ENCODE measurements at places on chromosomes 1 and 21.

GRCh38 chr1:5157175-5157574, 502.8 kb downstream of the AJAP1 start:
- DNase-seq = no peak

DNA sequence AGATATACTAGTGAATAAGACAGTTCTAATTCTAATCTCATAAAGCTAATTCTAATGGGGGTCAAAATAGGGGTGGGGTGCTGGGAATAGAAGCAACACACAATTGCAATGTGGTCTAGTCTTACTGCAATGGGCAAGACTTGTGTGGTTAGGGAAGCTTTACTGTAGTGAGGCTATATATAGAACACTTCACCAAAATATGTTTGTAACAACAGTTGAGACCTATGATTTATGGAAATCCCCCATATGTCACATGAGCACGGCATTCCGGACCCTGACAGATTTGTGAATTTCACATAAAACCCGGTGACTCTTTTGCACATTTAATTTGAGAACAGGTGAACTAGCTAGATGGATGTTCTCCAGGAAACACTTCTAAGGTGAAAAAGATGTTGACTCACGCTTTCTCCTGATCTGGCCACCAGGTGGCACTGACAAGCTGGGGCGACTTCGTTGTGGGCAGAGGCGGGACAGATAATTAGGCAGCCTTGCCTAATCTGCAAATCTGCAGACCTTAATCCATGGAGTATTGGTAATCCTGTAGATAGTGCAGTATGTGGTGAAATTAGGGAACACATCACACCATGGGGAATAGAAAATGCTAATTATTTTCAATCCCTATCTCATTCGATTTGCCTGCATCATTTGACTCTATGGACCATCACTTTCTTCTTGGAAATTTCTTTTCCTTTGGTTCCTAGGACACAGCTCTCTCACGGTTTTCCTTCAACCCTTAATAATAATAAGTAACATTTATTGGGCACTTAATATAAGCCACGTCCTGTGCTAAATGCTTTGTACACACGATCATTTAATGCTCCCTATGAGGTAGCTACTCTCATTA, 37.7 kb downstream of the KIAA0040 start:
- DNase-seq = peak; percentile 58

DNA sequence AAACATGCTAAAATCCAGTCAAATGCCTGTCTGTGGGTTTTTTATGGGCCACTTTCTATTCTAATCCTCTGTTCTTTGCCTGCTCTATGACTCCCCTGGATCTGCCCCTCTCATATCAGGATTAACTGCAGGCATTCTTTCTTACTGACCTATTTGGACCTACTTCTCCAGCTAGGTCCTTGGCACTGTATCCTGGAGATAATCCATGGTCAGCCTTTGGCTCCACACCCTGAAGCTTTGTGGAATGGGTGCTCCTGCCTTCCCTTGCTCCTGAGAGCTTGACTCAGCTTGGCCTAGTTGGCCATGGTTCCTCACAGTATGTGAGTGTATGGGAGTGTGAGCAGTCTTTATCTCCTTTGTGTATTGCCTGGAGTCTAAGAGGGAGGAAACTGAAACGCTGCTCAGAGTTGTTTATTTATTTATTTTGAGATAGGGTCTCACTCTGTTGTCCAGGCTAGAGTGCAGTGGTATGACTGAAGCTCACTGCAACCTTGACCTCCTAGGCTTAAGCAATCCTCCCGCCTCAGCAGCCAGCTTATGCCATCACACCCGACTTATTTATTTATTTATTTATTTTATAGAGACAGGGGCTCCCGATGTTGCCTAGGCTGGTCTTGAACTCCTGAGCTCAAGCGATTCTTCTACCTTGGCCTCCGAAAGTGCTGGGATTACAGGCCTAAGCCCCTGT, 28.7 kb upstream of the CDC14A start:
- DNase-seq = no peak

GRCh38 chr1:59138402-59138801, 158.5 kb upstream of the FGGY start:
- DNase-seq = no peak

DNA sequence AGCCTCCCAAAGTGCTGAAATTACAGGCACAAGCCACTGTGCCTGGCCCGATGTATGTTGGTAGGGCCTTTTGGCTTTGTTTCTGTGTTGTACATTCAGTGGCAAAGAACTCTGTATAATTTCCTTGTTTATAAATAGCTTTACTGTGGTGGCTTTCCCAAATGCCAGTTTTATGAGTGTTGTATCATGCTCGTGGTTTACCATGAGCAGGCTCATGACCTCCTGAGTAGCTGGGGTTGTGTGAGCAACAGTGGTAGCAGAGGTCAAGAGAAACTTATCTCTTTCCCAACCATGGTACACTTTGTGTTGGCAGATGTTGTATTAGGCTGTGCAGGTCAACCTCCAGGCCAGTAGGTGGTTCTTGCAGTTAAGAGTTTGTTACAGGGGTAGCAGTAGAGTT, 420.4 kb upstream of the BEND5 start:
- no peak for DNase-seq

DNA sequence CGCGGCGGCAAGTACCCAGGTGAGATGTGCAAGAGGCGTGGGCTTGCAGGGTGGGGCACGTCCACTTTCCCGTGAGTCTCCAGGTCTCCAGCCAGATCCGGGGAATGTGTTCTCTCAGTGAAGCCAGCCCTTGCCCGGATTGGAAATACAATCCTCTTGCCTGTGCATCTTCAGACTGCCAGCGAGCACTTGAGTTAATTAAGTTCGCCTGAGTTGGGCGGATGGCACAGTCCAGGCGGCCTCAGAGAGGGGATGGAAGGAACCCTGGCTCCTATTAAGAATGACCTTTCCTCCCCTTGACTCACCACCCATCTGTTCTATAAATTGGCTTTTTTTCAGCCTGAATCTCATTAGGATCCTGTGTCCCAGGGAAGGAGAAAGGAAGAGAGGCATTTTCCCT, 33.3 kb upstream of the CNTN2 start:
- no peak for DNase-seq

- no peak for DNase-seq
Measured at GRCh38 chr1:110555807-110556470, 37.0 kb upstream of the KCNA10 start.

DNA sequence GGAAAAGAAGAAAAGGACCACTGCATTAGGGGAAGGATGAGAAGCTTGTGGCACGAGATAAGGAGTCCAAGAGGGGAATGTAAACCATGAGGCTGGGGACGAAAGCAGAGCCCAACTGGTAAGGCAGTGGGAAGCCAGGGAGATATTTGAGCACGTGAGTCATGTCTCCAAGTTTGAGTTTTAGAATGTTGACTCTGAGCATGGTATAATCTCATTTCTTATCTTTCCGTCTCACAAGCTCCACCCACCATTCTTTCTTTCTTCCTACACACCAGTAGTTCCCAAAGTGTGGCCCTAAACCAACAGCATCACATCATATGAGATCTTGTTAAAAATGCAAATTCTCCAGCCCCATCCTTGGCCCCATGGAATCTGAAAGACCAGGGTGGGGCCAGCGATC, 145.3 kb downstream of the PLPP3 start:
- no peak for DNase-seq

- DNase-seq = no peak
Measured at GRCh38 chr21:46119144-46119636, 21.3 kb downstream of the COL6A2 start.

- no peak for DNase-seq
Measured at GRCh38 chr1:233549917-233550316, 64.0 kb upstream of the KCNK1 start.

DNA sequence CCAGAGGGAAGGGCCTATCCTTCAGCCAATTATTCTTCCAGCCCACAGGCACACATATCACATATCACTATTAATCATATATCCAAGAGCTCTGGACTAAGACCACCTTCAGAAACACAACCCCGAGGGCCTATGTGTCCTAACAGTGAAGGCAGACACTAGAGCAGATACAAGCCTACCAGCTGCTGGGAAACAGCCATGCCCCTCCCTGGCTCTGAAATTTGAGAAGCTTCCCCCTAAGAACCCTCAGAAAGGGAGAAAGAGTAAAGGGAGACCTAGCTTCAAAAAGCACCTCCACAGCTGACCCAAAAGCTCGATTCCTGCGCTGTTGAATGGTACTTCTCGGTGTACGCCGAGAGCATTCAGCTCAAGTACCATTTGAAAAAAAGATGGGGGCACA, 17.4 kb downstream of the CNN3 start:
- DNase-seq = no peak

- DNase-seq = no peak
Measured at GRCh38 chr1:52343979-52344378, 22.0 kb downstream of the CC2D1B start.

- DNase-seq = no peak
Measured at GRCh38 chr1:21702780-21703179, 33.6 kb upstream of the RAP1GAP start.

DNA sequence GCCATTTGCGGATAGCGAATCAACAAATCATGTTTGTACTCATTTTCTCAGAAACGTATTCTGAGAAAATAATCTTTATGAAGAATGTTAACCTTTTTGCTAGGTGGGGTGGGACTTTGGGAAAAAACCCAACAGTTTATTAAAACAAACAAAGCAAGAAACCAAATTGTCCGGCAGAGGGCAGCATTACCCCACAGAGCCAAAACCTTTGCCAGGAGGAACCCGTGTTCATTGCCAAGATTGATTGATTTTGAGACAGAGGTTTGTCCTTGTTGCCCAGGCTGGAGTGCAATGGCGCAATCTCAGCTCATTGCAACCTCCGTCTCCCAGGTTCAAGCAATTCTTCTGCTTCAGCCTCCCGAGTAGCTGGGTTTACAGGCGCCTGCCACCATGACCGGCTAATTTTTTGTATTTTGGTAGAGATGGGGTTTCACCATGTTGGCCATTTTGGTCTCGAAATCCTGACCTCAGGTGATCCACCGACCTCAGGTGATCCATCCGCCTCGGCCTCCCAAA, 70.8 kb upstream of the RHOU start:
- DNase-seq = peak; percentile 62

DNA sequence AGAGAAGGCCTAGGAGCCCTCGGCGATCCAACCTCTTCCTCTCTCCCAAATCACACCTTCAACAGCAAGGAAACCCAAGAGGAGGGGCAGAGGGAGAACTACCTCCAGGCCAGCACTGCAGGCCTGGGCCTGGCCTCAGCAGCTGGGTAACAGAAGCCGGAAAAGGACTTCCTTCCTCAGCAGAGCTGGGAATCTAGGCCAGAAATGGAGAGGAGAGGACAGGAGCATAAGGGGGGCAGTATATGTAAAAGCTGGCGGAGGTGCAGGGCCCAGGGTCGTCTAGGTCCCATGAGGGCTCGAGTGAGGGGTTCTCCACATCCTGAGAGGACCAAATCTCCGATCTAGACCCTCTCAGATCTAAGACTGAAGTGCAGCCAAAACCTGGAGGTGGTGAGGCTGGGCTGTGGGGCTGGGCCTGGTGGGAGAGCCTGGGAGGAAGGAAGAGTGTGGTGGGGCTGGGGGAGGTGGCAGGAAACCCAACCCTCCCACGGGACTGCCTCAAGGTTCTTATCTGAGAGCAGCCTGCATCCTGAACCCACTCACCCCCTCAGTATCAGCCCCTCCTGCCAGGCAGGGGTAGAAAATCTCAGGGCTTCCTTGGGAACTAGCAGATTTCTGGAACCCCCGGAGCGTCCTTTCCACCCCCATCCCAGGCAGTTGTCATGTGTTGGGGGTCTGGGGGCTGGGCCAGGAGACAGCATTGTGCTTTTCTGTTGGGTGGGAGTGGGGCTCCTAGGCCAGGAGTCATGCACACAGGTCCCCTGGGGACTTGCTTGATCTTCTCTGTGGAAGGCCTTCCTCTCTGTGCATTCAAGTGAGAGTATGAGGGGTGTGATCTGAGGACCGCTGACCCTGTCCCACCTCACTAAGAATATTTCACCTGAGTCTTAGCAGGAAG, 33.0 kb downstream of the PIK3C2B start:
- no peak for DNase-seq

GRCh38 chr1:55321942-55322341, 106.8 kb upstream of the USP24 start:
- no peak for DNase-seq

DNA sequence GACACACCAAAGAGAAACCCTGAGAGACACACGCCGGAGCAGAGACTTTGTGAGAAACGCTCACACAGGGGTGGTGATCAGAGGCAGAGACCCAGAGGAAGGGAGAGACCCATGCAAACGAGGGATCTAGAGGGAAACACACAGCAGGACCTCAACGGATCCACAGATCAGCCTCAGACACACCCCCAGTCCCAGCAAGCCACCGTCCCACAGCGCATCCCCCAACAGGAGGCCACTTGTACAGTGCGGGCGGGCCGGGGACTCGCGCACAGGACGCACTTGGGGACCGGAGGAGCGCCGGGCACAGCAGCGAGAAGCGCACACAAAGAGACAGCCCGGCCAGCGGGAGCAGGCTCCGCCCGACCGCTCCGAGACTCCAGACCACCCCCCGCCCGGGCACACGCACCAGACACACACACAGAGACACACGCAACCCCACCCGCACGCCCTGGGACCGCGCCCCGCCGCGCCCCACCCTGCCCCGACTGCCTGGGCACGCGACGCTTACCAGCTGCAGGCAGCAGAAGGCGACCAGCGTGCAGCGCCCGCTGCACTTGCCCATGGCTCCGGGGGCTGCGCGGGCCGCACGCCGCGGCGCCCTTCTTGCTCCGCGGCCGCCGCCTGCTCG, 587 bp downstream of the NKAIN1 start:
- DNase-seq = no peak

- DNase-seq = no peak
Measured at GRCh38 chr21:42782723-42783242, 96.6 kb downstream of the WDR4 start.

- no peak for DNase-seq
Measured at GRCh38 chr1:109142260-109142659, 28.3 kb downstream of the ELAPOR1 start.

DNA sequence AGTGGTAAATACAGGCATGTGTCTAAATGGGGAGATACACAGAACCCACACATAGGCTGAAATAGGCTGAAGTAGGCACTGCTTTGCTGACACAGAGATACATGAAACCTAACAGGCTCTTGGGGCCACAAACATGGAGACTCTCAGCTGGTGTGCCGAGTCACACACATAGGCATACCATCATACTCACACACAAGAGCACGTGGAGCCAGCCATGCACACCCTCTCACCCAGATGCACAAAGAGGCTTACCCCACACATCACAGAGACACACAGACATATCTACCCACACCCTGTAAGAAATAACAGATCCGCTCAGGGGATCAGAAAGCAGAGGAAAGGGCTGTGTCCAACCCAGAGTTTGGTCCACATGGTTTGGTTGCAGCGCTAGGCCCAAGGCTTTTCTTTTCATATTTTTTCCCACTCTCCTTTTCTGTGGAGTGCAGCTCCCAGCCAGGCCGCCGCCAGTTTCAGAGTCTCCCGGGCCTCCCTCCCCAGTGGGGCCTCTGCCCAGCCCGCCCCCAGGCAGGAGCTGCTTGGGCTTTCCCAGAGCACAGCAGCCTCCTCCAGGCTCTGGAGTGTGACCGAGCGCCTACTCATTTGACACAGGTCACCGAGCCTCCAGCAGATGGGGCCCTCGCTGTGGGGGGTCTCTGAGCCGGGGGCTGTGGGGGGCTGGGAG, 3.9 kb upstream of the POU3F1 start:
- DNase-seq = no peak

Measured in stimulated activated CD8-positive, alpha-beta memory T cell treated with anti-CD3 and anti-CD28 coated beads, Interleukin-4, amount 100 ng/mL, for 24 hours (primary cell).